Esophagus (tissue), 2 donors: ENCODE measurements at places on chromosomes 6 and 20. TPM values are rescaled to one million over a fixed set of nuclear protein-coding genes. Genes with fewer than 3 reads are reported as not detected.

The EPHA7 gene
- polyA plus RNA-seq = 0.49 TPM

The RFX6 gene
- polyA plus RNA-seq = not detected

The PDE10A gene
- polyA plus RNA-seq = 0.21 TPM

The PTPN1 gene
- 17.7 TPM for polyA plus RNA-seq

The TULP1 gene
- polyA plus RNA-seq = 0.08 TPM

The NELFE gene
- polyA plus RNA-seq = 49.3 TPM

The POM121L2 gene
- polyA plus RNA-seq = not detected

The BHLHE23 gene
- polyA plus RNA-seq = not detected

The PGM3 gene
- polyA plus RNA-seq = 5.0 TPM

The FARS2 gene
- polyA plus RNA-seq = 5.0 TPM

The MCHR2 gene
- not detected for polyA plus RNA-seq

The DPPA5 gene
- polyA plus RNA-seq = not detected

The SALL4 gene
- polyA plus RNA-seq = 0.14 TPM

The TBX18 gene
- 0.89 TPM for polyA plus RNA-seq

The ADGRF4 gene
- 8.2 TPM for polyA plus RNA-seq

The HLA-DMA gene
- polyA plus RNA-seq = 14.4 TPM

The NMBR gene
- polyA plus RNA-seq = not detected
